ENCODE measurements at places on chromosomes 2 and 18. TPM values are rescaled to one million over a fixed set of nuclear protein-coding genes. Genes with fewer than 3 reads are reported as not detected.

DNA sequence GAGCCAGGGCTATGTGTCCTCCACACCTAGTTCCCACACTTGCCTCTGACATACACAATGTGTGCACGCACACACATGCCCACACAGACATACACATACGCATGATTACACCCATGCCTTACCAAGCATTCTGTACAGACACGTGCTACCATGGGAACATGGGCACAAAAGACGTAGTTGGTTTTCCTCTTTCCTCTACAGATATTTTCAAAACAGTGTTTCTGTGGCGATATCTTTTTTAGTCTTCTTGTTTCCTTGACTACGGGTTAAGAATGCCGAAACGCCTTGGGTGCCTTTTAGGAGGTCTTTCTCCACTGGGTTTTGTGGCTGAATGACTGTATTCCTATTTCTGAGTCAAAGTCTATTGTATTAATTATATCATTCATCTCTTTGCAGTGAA is 75.5 kb upstream of the SPTBN1 start:
- DNase-seq: no peak
- peak overlapping the region; percentile 10 for H3K27ac ChIP-seq
- no peaks in the 10 kb centered on the region for H3K36me3 ChIP-seq
- H3K27me3 ChIP-seq: no peaks in the 10 kb centered on the region

DNA sequence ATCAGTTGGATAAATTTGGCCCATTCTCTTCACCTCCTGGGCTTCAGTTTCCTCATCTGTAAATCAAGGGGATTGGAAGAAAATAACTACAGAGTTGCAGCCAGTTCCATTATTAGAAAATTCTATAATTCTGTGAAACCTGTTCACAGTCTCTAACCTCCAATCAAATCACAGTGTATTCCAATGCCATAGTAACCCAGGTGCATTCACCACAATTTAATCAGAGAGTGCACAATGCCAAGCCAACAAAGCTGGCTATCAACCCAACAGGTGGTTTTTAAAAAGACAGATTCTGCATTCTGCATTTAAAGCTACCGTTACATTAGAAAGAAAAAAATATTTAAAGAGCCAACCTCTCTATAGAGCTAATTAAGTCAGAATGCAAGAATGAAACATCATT is 308.6 kb downstream of the RNF144A start:
- H3K4me3 ChIP-seq: no peak overlapping the region
- no peaks in the 10 kb centered on the region for H3K4me1 ChIP-seq
- no peak overlapping the region for H3K27ac ChIP-seq
- no peaks in the 10 kb centered on the region for H3K36me3 ChIP-seq

DNA sequence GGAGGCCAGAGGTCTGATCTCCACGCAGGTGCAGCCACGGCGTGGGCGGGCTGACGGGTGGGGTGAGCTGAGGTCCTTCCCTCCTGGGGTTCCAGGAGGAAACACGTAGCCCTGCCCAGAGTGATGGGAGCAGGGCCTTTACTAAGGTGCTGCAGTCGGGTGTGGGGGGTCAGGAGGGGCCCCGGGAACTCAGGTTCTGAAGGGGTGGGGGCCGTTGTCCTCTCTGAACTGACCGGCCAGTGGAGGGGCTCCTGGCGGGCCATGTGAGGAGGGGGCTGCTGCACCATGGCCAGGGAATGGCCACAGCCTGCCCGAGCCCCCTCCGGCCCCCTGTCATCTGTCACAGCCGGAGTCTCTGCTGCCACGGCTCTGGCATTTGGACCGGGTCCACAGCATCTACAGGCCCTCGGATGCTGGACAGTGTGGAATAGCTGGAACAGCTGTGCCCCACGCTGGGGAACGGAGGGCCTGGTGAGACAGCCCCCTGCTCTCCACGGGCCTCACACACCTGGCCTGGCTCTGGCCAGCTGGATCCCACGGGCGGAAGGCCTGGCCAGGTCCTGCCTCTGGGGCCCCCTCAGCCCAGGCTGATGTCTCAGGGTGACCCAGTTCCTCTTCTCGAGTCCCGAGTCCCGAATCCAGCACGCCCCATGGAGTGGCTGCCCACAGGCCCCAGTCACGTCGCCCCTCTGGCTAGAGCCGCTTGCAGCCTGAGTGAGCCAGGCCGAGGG is 145.6 kb upstream of the GPC1 start:
- DNase-seq: no peak
- no peak overlapping the region for H3K4me3 ChIP-seq
- H3K27me3 ChIP-seq: no peaks in the 10 kb centered on the region
- no peak overlapping the region for H3K27ac ChIP-seq
- peaks cover 41% of the 10 kb centered on the region for H3K4me1 ChIP-seq
- H3K36me3 ChIP-seq: no peaks in the 10 kb centered on the region

The SPATS2L gene
- total RNA-seq: 54.9 TPM

The GLI2 gene
- 2.4 TPM for total RNA-seq

The GNLY gene
- total RNA-seq: 1.5 TPM
